Stimulated activated CD4-positive, alpha-beta T cell treated with anti-CD3 and anti-CD28 coated beads, TNF-alpha, amount 100 ng/mL, for 24 hours (primary cell): ENCODE measurements at places on chromosomes 16 and 17.
A peak's percentile ranks its signal among the peaks of the same experiment; 100 is the strongest.

DNA sequence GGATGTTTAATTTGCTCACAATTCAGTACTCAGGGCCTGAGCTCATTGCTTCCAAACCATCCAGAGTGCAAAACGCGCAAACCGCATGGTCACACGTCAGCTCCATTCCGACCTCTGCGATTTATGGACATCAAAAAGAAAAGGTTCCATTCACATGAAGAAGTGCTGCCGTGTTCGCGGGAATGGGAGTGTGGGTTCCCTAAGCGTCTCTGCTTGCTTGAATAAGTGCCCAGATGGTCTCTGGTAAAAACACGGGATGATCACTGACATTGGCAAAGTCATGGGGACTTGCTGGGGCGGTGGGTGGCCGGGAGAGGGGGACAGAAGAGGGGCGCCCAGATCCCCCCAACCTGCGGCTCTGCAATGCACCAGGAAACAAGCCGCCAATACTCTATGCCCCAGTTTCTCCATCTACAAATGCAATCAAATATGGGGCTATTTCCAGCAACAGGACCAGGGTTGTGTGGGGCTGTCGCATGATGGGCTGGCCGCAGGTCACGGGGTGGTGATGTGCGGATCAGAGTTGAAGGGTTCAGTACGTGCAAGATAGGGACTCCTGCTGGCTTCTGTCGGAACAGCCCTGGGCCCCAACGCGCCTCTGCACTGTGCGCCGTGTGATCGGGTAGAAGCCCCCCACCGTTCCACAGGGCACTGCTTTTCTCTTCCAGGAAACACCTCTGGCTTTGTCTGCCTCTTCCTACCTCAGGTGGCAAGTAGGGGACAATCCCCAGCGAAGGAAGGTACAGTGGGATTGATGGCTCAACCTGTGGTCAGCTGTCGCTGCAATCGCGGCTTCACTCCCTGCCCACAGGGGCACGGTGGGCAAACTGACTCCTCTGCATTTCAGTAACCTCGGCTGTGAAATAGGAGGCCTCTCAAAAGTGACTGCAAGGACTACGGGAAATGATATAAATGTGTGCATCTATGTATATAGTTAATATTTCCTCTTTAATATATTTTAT, 11.2 kb downstream of the FOXF1 start:
- no peak for DNase-seq

GRCh38 chr16:81035975-81036750, 521 bp downstream of the ATMIN start:
- DNase-seq, result peak; percentile 37

GRCh38 chr16:4179020-4179419, 62.8 kb upstream of the ADCY9 start:
- DNase-seq, result no peak

GRCh38 chr17:41296846-41297245, 5.8 kb downstream of the KRTAP29-1 start:
- no peak for DNase-seq

DNA sequence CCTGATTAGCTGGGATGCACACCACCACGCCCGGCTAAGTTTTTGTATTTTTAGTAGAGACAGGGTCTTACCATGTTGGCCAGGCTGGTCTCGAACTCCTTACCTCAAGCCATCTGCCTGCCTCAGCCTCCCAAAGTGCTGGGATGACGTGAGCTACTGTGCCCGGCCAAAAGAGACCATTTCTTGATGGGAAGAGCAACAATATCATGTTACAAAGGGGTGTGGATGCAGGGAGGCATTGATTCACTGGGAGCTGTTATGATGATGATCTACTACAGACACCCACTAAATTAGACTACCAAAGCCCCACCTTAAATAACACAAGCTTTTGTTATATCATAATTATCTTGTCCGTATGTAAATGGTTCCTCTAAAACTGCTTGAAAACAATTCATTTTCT, 81.4 kb upstream of the PSMD7 start:
- DNase-seq, result no peak

DNA sequence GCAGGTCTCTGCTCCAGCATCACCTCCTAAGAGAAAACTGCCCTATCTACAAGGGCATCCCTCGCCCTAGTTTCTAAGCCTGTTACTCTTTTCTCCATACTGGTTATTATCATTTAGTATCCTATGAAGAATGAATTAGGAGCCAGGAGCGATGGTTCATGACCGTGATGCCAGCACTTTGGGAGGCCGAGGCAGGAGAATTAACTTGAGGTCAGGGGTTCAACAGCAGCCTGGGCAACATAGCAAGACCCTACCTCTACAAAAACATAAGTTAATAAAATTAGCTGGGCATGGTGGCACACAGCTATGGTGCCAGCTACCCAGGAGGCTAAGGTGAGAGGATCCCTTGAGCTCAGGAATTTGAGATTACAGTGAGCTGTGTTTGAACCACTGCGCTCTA, 7.2 kb downstream of the EARS2 start:
- DNase-seq, result no peak

GRCh38 chr17:32609085-32609484, 122.3 kb downstream of the CDK5R1 start:
- DNase-seq, result peak; percentile 33
